Lung microvascular endothelial cell (primary cell): ENCODE measurements at places on chromosomes 1 and 21. TPM values are rescaled to one million over a fixed set of nuclear protein-coding genes. Genes with fewer than 3 reads are reported as not detected.

The PTPRC gene
- total RNA-seq: not detected in 2 replicates

The SLC25A34 gene
- total RNA-seq: 0.22 and 0.60 TPM in 2 replicates

The TIE1 gene
- total RNA-seq: 749 and 1,401 TPM in 2 replicates

The C1orf210 gene
- total RNA-seq: not detected in 2 replicates

The OR6K3 gene
- not detected in 2 replicates for total RNA-seq

The PLA2G5 gene
- total RNA-seq: under 0.01 and 0.44 TPM in 2 replicates

The PARP1 gene
- total RNA-seq: 67.9 and 93.1 TPM in 2 replicates

The CCDC190 gene
- total RNA-seq: under 0.01 and 0.22 TPM in 2 replicates

The CD1E gene
- total RNA-seq: not detected in 2 replicates

The GPR37L1 gene
- total RNA-seq: under 0.01 TPM in 1 of 2 replicates, not detected in the other

The PLA2G2F gene
- not detected in 2 replicates for total RNA-seq
